Activated T-cell treated with anti-CD3 and anti-CD28 coated beads, Interleukin-2, amount 50 U/mL, for 4 hours (primary cell): ENCODE measurements at places on chromosomes 2 and 18. TPM values are rescaled to one million over a fixed set of nuclear protein-coding genes. Genes with fewer than 3 reads are reported as not detected.

CFC1 gene
- not detected for total RNA-seq

PLCD4 gene
- total RNA-seq = 0.40 TPM

OXER1 gene
- total RNA-seq = not detected

ITGB6 gene
- total RNA-seq = not detected

STPG4 gene
- not detected for total RNA-seq

CACNB4 gene
- total RNA-seq = 0.05 TPM

MTLN gene
- 35.4 TPM for total RNA-seq

RHBDD1 gene
- total RNA-seq = 38.7 TPM

SERPINB7 gene
- not detected for total RNA-seq

UGT1A3 gene
- not detected for total RNA-seq

CRYBA2 gene
- total RNA-seq = not detected

UGT1A8 gene
- not detected for total RNA-seq

RRM2 gene
- 40.9 TPM for total RNA-seq

ALK gene
- total RNA-seq = not detected
